Activated CD8-positive, alpha-beta T cell treated with anti-CD3 and anti-CD28 coated beads, Interleukin-2, amount 10 ng/mL, durations not matched to agents 7 days and 5 days (primary cell): ENCODE measurements at places on chromosomes 2 and 18.

DNA sequence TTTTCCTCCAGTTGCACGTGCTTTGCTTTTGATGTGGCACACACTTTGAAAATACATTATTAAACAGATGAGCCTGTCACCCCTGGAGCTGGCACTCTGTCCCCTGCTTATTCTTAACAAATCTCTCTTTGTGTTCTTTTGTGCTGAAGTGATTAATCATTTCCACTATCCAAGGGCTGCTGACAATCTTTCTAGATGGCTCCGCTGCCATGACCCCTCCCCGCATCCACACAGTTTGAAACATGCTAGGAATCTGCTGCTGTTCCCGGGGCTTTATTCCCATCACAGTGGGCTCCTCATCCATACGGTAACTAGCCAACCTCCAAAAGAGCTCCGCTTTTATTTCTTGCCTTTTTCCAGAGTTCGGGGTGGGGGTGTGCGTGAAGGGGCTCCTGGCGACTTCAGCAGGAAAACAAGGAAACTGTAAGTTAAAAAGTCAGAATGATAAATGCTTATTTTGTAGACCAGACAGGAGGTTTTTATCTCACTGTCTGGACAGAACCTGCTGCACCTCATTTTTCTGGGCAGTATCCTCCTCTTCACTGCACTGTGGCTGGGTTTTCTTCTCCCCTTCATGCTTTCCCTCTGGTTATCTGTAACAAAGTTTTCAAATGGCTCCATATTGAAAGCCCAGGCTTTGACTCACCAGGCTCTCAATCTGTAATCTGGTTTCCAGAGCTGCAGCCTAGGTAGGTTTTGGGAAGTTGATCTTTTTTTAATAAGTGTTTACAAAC lies 319.7 kb downstream of the AFF3 start:
- DNase-seq = no peak

DNA sequence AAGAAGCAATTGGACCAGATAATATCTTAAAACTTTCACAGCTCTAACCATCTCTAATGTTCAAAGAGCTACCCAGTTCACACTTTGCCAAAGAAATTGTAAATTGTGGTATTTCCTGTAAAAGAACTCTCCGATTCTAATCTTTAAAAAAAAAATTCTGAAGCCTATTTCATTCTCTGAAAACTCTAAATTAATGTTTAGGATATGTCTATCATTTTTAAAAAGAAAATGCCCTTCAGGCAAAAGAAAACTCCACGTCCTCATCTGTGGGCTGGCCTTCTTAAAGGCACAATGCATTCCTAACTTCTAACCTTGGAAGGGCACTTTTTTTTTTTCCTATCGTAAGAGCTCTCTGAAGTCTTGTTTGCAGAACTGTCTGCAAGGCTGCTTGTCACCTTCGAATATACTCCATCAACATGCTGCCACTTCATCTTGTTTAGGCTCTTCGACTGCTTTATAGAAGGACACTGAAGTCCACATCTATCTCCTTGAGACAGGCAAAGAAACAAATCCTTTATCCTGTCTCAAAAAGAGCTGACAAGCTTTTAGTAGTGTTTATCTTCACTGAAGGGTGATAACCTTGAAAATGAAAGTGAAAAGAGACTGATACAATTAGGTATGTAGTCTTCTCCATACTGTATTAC lies 124.3 kb upstream of the SLC39A10 start:
- DNase-seq = peak; percentile 53

- DNase-seq = no peak
Measured at GRCh38 chr2:119010336-119010735, 68.3 kb downstream of the MARCO start.

GRCh38 chr2:232126301-232127099 lies 165.0 kb downstream of the DIS3L2 start:
- DNase-seq = no peak

- no peak for DNase-seq
Measured at GRCh38 chr2:236281423-236281822, 17.2 kb upstream of the ASB18 start.

DNA sequence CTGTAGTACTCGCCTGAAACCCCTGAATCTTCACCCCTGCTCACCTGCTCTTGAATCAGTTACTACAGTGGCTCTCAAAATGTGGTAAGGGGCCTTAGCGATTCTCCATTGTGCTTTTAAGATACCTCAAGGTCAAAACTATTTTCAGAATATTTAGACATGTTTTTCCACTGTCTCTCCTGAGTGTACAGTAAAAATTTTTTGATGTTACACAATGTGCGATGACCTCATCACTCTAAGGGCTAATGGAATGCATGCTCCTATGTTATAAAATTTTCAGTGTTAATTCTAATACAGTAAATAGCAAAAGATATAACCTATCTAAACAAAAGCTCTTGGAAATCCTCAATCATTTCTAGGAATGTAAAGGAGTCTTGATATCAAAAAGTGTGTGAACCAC lies 336.9 kb upstream of the PKDCC start:
- no peak for DNase-seq

DNA sequence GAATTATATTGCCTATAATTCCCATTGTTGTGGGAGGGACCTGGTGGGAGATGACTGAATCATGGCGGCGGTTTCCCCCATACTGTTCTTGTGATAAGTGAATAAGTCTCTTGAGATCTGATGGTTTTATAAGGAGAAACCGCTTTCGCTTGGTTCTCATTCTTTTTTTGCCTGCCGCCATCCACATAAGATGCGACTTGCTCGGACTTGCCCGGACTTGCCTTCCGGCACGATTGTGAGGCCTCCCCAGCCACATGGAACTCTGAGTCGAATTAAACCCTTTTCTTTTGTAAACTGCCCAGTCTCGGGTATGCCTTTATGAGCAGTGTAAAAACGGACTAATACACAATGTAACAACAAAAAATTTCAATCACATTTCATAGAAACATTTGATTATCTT lies 115.8 kb downstream of the C2orf74 start:
- DNase-seq = no peak
